ENCODE measurements at places on chromosomes 1 and 21. TPM values are rescaled to one million over a fixed set of nuclear protein-coding genes. Genes with fewer than 3 reads are reported as not detected.

NRIP1 gene
- total RNA-seq, result 22.4 TPM

TAL1 gene
- not detected for total RNA-seq

GREM2 gene
- 0.63 TPM for total RNA-seq

KDM5B gene
- 59.7 TPM for total RNA-seq

SPRR2A gene
- total RNA-seq, result not detected

TRIM58 gene
- not detected for total RNA-seq

WARS2 gene
- 14.7 TPM for total RNA-seq

CSRP1 gene
- 433 TPM for total RNA-seq

OLFML2B gene
- 5.5 TPM for total RNA-seq

XCL2 gene
- total RNA-seq, result not detected

SPOCD1 gene
- 17.4 TPM for total RNA-seq

RNU1-3 gene
- total RNA-seq, result 10,807 TPM

CFAP141 gene
- total RNA-seq, result not detected

CYP4B1 gene
- total RNA-seq, result not detected

OLFML3 gene
- total RNA-seq, result 177 TPM

LCE2B gene
- not detected for total RNA-seq

NTMT2 gene
- total RNA-seq, result not detected

DCST2 gene
- 0.09 TPM for total RNA-seq

TNFSF4 gene
- 1.3 TPM for total RNA-seq

CFAP45 gene
- 1.0 TPM for total RNA-seq

ST6GALNAC5 gene
- total RNA-seq, result under 0.01 TPM

MLLT11 gene
- 1.5 TPM for total RNA-seq
